ENCODE measurements at places on chromosomes 3 and 15.
A peak's percentile ranks its signal among the peaks of the same experiment; 100 is the strongest.

GRCh38 chr3:72821161-72821781 is 27.0 kb downstream of the SHQ1 start:
- peak; percentile 18 for DNase-seq

DNA sequence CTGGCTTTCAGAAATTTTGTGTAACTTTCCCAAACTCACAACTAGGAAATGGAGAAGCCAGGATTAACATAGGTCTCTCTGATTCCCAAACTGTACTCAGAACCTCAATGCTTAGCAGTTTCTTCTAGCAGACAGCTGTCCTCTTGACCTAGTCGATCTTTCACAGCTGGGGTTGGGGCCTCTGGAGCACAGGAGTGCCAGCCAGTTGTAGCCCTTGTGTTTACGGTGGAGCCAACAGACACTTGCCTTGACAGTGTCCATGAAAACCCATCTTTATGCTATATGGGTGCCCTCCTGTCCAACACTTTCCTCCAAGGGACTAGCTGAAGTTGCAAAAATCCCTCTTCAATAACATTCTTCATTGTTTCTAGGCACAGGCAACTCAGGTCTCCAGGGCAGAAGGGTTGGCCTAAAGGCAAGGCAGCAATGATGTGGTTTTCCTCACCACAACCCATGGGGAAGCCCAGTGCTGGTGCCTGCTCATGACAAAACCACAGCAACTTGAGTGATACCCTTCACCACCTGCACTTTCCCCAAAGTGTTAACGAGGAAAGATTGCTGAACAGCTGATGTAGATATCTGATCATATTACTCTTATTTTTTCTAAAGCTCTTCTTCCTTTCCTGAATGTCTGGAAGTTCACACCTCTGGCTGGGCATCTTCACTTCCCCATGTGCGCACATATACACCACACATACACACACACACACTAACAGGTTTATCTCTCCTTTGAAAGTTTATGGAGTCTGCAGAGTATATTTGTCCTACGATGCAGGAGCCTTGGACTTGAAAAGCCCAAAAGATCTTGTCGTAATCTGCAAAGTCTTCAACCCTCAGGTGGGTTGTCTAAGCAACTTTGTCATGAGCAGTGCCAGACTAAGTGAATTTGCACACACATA is 11.0 kb upstream of the KNG1 start:
- DNase-seq = peak; percentile 74

- DNase-seq = no peak
These were observed 11.8 kb downstream of the SLC12A8 start for GRCh38 chr3:125200731-125201139.

DNA sequence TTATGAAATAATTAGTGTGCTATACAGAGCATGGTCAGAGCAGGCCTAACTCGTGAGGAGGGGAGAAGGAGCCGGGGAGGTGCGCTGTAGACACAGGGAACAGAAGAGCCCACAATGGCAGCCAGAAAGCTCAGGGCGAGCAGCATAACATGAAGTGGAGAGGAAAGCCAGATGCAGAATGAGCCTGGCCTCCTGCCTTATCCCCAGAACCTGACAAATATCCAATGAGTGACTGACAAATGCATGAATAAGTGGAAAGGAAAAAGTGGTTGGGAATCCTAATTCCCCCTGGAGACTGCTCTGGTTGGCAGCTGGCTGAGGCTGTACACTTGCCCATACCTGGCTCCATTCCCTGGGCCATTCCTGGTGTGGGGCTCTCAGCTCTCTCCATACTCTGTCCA is 9.2 kb upstream of the MST1R start:
- no peak for DNase-seq

GRCh38 chr3:188914552-188914951 is 257.2 kb upstream of the TPRG1 start:
- DNase-seq = peak; percentile 42

DNA sequence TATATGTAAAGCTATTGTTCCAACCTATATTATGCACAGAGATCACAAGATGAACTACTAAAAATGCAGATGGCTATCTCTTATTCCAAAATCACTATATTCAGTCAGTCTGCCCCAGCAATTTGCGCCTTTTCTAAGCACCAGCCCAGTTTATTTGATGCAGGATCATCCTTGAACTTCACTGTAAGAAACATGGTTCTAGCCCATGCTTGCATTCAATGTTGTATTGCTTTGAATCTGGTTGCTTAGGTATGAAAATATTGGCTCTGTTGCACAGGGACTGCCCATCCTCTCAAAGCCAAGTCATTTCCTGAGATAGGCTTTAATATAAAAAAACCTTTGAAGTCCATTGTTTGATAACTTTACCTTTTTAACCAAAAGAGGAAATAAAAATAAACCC is 170.5 kb upstream of the LRIG1 start:
- no peak for DNase-seq

DNA sequence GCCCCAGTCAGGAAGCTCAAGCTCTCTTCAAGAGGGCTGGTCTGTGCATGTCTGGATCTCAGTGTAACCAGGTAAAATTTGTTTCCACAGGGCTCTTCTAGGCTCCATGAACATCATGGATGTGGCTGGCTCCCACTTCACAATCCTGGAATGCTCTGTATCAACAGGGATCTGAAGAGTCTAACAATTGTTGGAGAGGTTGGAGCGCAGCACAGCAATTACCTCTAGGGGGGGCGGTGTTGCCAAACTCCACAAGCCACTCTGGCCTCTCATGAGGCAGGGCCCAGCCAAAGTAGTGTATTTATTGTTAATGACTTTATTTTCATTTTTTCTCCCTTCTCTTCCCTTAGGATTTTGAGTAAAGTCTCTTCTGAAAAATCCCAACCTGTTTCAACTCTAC is 6.1 kb upstream of the EIF2B5 start:
- peak; percentile 41 for DNase-seq

- no peak for DNase-seq
These were observed 62.0 kb downstream of the TLE3 start for GRCh38 chr15:70035719-70036077.

DNA sequence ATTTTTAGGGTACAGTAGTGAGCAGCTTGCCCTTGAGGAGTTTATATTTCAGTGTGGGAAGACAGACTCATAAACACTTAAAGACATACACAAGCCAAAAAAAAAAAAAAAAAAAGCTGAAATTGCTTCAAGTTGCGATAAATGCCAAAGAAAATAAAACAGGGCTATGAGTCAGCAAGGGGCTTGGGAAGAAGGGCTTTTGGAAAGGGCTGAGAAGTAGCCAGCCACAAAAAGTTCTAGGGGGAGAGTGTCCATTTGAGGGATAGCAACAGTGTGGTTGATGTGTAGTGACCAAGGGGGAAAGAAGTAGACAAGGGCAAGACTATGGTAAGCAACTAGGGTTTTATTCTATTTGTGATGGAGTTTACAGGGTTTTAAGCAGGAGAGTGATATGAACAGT is 185.5 kb downstream of the ADAMTS9 start:
- no peak for DNase-seq

GRCh38 chr3:195160257-195160898 is 110.6 kb downstream of the XXYLT1 start:
- DNase-seq = no peak

- DNase-seq = no peak
These were observed at the start of gene GP5 for GRCh38 chr3:194399166-194399565. Gene GP5 (minus strand): TSS chr3:194399266. CDS start chr3:194398282, 984 bp downstream.

GRCh38 chr3:168116279-168116678 is 20.6 kb upstream of the GOLIM4 start:
- no peak for DNase-seq

GRCh38 chr3:188243124-188243795 is 89.3 kb downstream of the LPP start:
- DNase-seq = no peak

DNA sequence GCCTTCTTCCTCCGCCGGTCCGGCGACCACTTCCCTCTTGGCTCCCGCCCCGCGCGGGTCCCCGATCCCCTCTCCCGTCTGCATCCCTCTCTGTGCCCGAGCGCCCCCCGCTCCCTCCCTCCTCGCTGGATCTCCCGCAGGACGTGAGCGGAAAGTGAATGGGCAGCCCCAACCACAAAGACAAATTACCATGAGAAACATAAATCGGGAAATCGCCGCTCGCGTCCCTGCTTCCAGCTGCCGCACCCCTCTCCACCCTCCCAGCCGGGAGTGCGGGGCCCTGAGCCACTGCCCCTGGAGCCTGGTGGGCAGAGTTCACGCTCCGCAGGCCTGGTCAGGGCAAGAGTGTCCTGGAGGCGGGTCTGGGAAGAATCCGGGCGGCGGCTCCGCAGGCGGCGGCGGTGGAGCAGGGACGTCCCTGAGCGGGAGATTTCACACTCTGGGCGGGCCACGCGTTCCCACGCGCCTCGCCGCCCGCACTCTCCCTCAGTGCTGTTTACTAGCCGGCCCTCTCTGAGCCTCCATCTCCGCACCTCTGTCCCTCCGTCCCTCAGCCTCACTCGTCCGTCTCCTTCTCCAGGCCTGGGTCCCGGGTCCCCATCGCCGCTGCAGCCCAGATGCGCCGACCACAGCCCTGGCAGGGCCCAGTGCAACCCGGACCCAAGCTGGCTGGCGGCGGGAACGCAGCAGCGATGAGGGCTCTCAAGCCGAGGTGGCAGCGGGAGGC is 835 bp downstream of the SEMA5B start:
- peak; percentile 37 for DNase-seq

GRCh38 chr3:155805802-155806618 is at the start of gene C3orf33:
Gene C3orf33 (minus strand): TSS chr3:155806278. CDS start chr3:155806252, 26 bp downstream.
- DNase-seq = peak; percentile 87

GRCh38 chr15:60656885-60657284 is 177.9 kb upstream of the ICE2 start:
- DNase-seq = no peak

DNA sequence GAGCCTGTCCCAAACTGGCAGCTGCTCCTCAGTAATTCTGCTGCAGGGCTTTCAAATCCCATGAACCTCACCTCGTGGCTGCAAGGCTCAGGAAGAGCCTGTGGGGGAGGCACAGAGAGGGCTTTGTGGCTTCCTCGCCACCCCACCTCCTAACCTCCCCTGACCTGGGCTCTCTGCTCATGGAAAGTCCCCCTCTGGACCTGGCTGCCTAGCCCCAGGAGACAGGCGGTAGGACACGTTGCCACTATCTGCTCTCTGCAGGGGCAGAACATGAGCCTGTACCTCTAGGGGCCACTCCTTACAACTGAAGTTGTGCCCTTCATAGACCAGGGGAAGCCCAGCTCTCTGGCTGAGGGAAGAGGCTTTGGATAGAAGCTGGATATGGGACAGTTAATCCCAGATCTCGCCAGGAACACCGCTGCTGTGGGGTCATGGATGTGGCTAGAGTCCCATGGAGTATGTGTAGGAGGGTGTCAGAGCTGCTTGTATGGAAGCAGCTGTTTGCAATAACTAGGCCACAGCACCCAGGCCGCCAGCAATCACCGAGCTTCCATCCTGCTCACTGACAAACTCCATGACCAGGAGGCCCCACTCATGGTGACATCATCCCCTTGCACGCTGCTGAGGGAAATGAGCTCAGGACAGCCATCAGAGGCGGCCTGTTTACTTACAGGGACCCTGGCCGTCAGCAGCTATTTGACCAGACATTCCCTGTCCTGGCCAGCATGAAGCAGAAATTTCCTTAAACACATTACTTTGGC is 34.0 kb upstream of the CILP start:
- no peak for DNase-seq

DNA sequence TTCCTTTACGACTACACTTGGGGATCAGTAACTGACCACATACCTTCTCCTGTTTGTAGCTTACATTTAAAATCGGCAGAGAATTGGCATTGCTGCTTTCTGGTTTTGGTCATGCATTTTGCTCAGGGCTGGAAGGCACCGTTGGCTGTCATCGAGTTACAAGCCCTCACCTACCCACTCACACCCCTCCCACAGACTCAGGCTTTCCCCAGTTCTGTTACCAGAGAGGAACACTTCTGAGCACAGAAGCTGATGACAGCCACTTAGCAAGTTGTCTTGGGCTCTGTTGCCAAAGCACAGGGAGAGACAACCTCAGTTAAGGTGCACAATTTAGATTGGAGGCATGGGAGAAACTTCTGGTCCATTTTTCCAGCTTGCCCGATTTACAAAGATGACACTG is 204.8 kb upstream of the TOPAZ1 start:
- DNase-seq = no peak

DNA sequence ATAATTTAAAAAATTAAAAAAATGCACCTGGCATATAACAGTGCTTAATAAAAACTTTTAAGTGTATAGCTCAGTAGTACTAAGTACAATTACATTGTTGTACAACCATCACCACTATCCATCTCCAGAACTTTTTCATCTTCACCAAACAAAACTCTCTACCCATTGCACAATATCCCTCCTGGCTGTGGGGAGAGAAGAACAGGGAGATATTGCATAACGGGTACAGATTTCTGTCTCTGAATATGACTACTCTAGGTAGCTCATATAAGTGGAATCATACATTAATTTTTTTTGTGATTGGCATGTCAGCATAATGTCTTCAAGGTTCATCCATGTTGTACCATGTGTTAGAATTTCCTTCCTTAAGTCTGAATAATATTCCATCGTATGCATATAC is 91.0 kb upstream of the PLAAT1 start:
- no peak for DNase-seq
